ENCODE measurements at places on chromosomes 16 and 17.

DNA sequence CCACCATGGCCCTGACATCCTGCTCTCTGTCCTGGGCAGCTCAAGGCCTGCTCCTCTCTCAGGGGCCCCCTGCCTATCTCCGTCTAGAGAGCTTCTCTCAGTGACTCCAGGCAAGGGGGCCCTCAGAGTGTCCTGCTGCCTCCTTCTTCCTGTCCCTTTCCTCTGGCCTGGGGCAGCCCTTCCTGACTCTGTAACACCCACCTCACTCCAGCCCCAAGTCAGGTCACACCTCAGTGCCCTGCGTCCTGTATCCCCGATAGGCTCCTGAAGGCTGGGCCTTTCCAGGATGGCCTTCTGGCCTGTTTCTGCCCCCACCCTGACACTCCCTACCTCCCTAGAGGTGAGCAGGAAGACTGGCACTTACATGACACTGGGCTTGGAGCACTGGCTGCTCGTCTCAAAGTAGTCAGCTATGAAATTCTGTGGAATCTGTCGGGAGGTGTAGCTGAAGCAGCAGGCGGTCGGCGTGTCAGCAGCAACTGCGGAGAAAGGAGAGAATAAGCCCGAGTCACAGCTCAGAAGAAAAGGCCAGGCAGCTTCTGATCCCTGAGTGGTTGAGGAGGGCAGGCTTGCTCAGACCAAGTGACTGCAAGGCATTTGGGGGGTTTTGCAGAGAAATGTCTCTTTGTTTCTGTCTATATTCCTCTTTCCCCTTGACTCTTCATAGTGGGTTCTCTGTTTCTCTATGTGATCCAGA is 976 bp downstream of the CCL3L1 start:
- DNase-seq: no peak

GRCh38 chr17:17947966-17948365 is 24.2 kb downstream of the TOM1L2 start:
- no peak for DNase-seq

GRCh38 chr16:84115919-84116719 is 623 bp downstream of the MBTPS1 start:
- peak; percentile 21 for DNase-seq

- no peak for DNase-seq
These were observed 12.4 kb downstream of the CCDC47 start for GRCh38 chr17:63760771-63761539.

DNA sequence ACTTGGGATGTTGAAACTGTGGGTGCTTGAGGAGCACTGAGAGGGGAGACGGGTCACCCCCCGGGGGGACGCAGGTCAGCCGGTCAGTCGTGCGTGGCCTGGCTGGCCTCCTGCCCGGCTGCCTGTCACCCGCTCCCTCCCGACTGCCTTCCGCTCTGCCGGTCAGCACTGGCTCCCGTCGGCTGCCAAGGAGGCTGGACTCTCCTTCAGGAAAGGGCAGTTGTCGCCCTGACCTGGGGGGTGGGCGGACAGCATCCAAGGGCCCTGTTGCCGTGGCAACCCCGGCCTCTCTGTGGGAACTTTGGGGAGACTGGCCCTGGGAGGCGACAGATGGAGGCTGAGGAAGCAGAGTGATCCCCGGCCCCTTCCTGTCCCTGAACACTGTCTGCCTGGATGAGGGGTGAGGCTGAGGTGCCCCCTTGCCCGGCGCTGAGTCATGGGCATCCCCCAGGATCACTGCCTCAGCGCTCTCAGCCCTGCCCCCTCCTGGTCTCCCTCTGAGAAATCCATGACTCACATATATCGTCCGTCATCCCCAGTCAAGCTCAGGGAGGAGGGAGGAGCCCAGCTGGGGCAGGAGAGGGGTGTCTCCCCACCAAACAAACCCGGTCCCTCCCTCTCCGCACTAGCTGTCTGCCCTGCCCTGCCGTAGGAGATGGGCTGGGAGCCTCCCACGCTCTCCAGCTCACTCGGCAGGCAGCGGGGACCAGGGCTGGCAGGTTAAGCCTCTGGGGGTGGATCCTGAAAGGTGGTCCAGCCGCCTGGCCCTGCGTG is at the start of gene ADGRG1:
Gene ADGRG1, plus strand, starts transcription at position 623 of the 774 bp plus-strand sequence. CDS start 21,658 bp downstream, outside the sequence.
- DNase-seq: no peak

DNA sequence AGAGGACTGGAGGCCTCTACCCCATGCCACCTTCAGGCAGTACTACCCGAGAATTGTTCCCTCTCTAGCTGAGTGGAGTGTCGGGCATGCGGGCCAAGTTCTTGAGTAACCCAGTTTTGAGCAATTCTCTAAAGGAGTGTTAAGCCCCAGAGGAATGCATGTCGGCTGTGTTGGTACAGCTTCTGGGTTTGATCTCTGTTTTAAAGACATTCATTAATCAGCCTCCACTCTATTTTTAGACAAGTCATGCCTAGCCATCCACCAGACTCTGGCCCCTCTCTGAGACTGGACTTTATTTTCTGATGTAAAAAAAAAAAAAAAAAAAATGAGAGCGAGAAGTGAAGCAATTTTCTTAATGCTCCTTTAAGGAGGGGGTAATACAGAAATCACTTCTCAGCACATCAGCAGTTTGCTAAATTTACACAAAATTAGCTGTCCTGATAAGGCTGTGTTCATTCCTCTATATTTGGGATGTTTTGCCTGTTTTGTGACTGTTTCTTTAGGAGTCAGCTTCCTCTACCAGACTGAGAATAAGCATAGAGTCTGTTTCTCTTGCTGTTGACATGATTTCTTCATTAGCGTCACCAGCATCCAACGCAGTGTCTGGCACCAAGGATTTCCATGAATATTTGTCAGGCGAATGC is 88.7 kb downstream of the AXIN2 start:
- no peak for DNase-seq

GRCh38 chr16:79390481-79391051 is 210.0 kb downstream of the MAF start:
- DNase-seq: no peak

DNA sequence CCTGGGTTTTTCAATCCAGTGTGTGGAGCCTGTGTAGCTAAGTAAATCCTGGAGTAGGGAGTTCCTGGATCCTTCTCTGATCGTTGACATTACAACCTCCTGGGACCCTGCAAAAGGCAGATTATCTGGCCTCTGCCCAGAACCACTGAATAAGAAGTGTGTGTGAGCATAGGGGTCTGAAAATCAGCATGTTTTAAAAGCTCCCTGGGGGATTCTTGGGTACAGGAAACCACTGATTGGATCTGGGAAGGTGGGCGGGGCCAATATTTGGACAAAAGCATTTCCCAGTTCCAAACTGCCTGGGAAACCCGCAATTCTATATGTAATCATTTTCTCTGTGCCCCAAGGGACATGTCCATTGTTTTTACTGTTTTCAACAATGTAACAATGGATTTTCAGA is 27.2 kb upstream of the BEAN1 start:
- no peak for DNase-seq

DNA sequence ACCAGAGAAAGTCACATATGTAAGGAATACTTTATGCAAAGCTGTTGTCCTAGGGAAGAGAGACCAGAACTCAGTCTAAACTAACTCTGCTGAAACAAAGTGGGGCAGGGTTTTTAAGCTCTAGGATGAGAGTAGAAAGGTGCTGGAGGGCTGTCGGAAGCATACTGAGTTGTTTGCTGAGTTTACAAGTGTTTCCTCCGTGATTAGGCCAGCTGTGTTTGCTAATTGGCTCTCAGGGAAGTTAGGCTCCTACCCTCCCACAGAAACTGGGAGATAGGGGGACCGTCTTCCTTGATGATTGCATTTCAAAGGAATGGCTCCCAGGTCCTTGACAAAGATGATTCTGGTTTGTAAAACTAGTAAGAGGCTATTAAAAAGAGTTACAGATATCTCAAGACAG is 24.4 kb upstream of the CRYM start:
- DNase-seq: no peak

DNA sequence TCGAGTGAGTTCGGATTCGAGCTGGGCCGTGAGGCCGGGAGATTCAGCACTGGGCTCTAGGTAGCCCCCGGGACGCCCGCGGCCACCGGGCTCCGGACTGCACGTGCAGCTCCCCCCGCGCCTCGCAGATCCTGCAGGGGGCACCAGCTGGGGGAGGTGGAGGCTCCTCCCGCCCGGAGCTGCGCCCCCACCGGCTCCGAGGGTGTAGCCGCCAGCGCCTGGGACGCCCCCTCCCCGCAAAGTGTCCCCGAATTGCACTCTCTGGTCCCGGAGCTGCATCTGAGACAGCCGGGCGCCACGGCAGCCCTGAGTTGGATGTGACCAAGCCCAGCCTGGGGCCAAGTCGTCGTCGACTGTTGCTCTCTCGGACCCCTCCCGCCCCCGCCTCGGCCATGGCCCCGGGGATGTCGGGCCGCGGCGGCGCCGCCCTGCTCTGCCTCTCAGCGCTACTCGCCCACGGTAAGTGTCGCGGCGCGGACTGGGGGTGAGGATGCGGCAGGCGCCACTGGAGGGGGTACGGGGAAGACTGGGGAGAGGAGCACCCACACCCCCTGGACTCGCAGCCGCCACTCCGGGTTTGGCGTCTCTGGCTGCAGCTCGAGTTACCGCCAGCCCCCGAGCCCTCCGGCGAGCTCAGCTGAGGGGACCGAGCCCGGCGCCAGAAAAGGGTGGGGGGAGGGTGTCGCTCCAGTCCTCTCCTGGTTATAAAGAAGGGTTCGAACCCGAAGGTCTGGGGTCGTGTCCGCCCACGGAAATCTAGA is 1.5 kb downstream of the TMEM132E start:
- DNase-seq: no peak

DNA sequence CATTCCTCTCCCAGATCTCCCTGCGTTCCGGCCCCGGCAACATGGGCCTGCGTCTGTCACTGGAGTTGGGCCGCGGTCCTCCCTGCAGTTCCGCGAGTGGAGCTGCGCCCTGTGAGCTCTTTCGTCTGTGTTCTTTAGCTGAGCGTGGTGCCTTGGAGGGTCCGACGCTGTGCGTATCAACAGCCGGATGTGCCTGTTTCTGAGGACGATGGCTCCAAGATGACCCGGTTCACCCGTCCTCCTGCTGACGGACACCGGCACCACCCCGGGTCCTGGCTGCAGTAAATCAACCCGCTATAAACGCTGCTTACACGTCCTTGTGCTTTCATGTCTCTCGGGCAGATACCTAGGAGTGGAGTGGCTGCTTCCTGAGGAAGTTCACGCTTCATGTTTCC is 44.8 kb upstream of the GNG13 start:
- no peak for DNase-seq

DNA sequence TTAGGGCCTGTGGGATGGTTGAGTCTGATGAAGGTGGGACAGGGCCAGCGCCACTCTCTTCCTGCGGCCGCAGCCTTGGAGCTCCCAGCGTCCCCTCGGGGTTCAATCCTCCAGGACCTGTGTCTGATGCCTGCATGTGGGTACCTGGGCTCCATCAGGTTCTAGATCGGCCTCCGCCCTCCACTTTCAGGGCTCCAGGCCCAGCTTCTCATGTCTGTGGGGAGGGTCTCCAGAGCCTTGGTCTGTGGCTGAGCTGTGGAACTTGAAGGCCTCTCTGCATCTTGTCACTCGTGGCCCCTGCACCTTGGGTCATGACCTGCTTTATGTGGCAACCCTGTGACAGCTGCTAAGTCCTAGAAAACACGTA is 89.8 kb upstream of the ZNF750 start:
- no peak for DNase-seq

GRCh38 chr16:75494661-75495075 is 573 bp downstream of the CHST6 start:
- no peak for DNase-seq

DNA sequence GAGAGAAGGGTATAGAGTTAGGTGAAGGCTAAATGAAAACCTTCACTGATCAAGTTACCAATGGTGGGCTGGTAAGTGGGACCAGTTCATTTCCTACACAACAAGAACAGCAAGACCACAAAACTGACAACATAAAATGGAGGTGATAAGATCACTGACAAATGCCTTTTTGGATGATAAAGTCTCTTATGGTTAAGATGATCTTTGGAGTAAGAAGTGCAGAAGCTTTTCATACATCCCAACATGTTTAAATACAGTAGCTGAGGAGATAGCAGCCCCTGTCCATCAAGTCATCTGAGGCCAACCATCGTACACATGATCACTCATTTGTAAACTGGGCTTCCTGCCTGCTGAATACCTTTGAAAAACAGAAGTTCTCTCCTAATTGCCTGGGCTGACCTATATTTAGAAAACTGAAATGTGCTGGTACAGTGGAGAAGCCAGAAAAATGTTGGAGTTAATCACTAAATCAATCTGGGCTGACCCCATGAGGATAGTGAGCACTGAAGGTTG is 259.0 kb upstream of the ZFHX3 start:
- no peak for DNase-seq

DNA sequence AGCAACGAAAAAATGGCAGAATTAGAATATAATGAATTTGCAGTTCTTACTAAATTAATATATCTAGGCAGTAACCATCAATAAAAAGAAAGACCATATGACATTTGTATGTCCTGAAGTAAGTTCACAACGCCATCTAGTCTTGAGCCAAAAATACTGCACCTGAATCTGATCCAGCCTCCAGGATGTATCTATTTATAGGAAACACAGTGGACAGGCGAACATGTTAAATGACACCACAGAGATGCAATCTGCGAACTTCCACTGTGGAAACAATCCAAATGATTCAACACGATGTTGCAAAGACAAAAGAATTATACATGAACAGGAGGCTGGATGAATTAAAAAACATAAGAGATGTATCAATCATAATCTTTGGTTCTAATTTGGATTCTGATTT is 197.6 kb downstream of the CDH13 start:
- no peak for DNase-seq

- no peak for DNase-seq
These were observed 3.1 kb downstream of the NPW start for GRCh38 chr16:2022723-2023091.
